Thyroid gland (tissue), 4 donors: ENCODE measurements at places on chromosomes 6 and 20.

DNA sequence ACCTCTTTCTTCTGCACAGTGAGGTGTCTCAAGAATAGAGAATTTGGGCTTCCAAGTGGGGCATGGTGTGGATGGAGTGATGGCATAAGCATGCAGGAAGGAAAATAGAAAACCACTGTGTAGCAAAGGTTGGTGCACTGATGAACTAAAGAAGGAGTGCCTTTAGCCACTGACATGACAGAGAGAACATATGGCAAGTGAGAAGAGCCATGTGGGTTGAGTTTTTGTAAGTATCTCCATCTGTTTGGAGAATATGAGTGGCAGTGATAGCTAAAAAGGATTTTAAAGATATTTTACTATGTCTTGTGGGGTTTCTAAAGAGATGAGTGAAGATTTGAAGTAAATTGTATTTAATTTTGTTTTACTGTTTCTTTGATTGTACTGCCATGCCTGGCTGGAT, 160.5 kb upstream of the GRIK2 start:
- DNase-seq = no peak

GRCh38 chr6:89655122-89655521, 16.6 kb upstream of the LYRM2 start:
- no peak for DNase-seq

DNA sequence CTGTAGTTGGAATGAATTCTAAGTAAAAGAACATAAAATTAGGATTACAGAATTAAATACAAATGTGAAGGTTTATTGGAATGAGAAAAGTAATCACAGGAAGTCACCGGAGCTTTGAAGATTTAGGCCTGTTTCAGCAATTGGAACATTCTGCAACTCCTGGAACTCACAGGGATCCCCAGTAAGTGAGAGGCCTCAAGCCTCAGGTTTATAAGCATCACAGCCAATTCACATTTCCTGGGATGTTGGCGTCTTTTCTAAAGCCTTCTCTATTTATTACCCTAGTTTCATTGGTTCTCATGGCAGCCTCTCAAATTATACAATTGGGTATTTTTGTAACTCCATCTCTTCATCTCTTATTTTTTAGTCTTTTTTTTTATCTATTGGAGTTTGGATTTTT, 90.4 kb upstream of the HIVEP1 start:
- DNase-seq = no peak

- DNase-seq = no peak
These were observed 101.5 kb downstream of the NRSN1 start for GRCh38 chr6:24227556-24227955.

DNA sequence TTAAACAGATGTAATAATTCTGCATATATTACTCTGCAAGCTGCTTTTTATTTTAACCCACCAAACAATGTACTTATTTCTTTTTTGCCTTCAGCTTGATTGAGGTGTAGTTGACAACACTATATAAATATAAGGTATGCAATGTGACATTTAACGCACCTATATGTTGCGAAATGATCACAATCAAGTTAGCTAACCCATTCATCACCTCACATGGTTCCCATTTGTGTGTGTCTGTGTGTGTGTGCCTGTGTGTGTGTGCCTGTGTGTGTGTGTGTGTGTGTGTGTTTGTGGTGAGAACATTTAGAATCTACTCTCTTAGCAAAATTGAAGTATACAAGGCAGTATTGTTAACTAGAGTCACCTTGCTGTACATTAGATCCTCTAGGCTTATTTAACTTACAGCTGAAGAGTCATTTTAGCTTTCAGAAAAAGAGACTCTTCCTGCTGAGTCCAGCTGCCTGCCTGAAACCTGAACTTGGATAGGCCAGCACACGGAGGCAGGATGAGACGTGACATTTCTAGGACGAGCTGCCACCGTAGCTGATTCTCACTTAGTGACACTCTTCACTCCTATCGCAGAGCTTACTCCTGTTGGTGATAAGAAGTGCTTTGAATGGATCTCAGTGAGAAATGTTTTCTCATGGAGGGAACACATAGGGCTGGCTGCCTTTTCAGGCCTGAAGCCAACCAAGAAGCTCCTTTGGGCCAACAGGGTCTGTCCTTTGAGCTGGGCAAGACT, 126.5 kb upstream of the RIPOR2 start:
- DNase-seq = no peak

GRCh38 chr20:49496553-49497397, 14.3 kb upstream of the KCNB1 start:
- DNase-seq = no peak

DNA sequence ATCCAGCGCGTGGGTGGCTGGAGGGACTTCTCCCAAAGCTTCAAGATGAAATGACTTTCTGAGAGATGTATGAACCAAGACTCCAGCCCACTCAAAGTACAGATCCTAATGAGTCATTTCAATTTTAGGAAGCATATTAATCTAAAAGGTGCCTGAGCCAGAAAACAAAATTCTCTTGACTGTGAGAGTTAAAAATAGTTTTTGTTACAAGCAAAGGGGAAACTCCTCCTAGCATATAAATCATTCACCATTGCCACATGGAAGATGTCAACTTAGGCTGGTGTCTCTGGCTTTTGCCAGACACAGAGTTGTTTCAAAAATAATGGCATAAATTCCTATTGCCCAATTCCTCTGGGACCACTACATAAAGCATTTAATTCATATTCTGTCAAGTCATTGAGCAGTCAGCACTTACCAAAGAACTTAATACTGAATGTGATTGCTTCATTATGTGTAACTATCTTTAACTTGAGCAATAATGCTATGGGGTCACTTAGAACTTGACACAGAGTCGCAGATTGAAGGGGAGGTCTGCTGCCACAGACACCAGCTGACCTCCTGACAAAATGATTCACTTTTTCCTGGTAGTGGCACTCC, 280.6 kb downstream of the SLC35F1 start:
- DNase-seq = no peak

DNA sequence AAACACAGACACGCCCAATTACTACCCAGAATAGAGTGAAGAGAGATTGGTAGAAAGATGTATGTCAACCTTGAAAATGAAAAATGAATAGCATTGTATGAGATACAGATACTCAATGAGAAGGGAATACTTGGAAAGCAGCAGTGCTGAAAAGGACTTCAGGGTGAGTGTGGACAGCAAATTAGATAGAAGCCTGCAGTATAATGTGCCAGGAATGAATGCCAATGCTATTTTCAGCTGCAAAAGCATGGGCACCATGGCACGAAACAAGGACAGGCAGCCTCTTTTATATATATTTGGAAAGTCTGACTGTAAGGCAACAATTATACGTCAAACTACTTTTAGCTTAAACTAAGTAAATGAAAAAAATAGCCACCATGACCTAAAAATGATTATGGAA, 118.2 kb downstream of the PTCHD4 start:
- no peak for DNase-seq

DNA sequence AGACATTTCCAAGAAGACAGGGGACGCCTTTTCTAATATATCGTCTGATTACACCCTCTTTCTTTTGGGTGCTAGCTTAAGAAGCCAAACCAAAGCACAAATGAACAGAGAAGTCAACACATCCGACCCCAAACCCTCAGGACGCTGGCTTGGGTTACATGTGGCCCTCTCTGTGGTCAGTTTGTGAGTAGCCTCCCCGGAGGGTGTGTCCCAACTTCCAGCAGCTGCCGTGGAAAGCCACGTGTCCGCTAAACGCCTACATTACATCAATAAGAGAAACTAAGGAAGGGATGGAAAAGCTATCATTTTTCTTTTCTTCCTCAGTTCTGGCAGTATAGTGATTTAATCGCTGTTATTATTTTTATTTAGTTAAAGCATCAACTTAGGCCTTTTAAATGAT, 487 bp upstream of the BMP6 start:
- no peak for DNase-seq

DNA sequence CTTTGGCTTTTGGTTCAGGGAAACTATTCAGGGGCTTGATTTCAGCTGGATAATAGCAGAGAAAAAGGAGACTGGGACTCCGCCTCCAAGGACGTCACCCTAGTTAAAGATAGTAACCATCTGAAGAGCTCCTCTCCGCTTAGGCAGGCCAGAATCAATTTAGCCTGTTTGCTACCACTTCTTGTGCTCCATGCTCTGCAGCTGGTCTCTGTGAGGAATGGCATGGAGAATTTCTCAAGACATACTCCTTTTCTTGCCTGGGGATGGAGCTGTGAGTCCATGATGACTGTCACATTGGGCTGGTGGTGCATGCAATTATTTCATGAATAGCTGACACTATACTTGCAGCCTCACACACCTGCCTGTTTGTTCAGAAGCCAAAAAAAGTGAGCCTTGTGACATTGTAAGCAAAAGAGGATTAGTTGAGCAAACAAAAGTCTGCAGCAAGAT, 61.4 kb downstream of the TXLNB start:
- DNase-seq = no peak

GRCh38 chr6:121748376-121748775, 312.9 kb downstream of the GJA1 start:
- DNase-seq = no peak

GRCh38 chr6:127204281-127204680, 62.4 kb upstream of the RNF146 start:
- DNase-seq = no peak

DNA sequence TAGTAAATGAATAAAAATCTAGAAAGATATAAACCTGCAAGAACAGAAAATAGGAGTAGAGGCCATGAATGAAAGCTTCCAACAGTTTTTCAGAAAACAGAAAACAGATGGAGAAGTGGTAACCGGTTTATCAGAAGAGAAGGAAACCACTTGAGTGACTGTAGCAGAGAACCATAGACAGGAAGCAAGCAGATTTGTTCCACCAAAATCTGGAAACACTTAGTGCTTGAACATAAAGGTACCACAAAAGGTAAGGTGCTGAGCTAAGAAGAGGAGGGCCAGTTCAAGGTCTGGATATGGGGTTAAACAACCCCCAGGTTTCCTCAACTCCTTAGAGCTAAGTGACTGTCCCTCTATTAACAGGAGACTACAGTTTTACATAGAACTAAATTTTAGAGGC, 9.2 kb upstream of the KIAA0319 start:
- no peak for DNase-seq

DNA sequence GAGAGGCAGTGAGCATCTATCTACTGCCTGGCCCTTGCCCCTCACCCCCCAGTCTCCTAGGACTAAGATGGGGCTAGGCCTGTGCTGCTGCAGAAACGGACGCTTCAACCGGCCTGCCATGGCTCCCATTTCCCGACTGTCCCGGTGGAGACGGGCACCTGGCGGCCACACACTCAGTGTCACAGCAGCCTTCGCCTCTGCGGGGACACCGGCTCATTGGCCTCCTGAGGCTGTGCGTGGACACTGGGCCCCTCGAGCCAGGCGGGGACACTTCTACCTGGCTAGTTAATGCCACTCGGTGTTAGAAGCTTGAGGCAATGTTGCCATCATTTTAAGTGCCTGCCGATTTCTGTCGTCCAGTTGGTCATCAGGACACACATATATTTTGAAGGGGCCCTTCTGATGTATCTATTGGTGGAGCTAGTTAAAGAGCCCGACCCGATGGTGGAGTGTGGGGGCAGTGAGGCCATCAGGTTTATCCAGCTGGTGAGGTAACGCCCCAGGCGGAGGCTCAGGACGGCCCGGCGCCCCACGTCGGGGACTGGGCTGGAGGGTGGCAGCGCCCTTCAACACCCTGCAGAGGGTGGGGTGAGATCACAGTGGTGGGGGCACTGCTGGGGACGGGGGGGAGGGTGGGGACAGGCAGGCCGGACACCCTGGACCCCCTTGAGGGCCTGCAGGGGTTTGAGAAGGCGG, 58.9 kb upstream of the GATA5 start:
- DNase-seq = no peak

DNA sequence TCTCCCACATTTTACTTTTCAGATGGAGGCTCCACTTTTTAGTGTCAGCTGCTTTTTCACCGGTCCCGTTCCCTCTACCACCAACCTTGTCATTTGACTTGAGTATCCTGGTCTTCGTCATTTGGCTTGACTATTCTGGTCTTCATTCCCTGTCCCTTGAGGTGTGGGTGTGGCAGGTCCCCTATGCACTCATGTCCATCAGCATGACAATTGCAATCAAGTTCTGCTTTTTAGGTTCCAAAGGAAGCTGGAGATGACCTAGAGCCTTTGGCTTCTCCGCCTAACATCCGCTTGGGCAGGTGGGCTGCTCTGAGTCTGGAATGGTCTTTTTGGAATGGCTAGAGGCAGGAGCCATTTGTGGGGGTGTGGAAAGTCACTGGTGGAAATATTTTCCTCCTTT, 99.8 kb upstream of the MLN start:
- no peak for DNase-seq

GRCh38 chr6:70080443-70081070, 214.2 kb downstream of the COL19A1 start:
- no peak for DNase-seq

- DNase-seq = no peak
These were observed 16.7 kb upstream of the GSTA3 start for GRCh38 chr6:52925919-52926792.

DNA sequence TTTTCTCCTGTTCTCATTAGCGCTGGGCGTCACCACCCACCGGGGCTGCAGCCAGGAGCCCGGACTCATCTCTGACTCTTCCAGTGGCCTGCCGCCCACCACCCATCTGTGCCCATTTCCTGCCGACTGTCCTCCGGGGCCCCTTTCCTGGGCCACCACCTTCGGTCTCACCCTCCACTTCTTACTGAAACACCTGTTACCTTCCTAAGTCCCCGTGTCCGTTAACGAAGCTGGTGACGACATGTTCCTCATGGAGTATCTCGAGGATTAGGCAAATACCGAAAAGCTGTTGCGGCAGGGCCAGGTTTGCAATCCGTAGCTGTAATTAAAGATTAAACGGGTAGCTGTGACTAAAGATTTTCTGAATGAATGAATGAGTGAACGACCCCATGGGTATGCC, 80.2 kb downstream of the SRC start:
- no peak for DNase-seq

DNA sequence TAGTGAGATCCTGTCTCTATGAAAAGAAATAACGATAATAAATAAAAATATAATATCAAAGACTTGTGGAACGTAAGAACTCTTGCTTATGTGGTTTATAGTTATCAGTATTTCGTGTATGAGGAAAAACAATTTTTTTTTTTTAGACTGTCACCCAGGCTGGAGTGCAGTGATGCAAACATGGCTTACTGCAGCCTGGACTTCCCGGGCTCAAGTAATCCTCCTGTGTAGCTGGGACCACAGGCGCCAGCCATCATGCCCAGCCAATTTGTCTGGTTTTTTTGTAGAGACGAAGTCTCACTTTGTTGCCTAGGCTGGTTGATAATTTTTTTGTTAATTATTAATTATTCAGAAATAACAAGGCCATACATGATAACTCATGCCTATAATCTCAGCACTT, 18.6 kb upstream of the CDK19 start:
- DNase-seq = no peak

DNA sequence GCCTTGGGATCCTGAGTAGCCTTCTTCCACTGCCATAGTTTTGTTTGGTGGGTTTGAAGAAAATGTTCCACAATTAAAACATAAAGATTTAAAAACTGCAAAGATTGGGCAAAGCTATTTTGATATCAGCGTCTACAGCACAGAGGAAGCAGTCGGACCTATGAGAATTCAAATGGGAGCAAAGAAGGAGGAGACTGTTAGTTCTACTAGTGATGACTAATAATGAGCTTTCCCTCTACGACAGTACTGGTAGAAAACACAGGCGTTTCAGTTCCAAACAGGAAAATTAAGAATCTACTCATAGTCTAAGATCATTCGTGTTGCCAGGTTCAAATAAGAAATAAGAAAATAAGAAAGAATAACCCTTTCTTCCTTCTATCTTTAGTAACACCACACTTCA, 121.2 kb downstream of the INSM1 start:
- DNase-seq = no peak
